ENCODE measurements at places on chromosomes 1 and 21.

DNA sequence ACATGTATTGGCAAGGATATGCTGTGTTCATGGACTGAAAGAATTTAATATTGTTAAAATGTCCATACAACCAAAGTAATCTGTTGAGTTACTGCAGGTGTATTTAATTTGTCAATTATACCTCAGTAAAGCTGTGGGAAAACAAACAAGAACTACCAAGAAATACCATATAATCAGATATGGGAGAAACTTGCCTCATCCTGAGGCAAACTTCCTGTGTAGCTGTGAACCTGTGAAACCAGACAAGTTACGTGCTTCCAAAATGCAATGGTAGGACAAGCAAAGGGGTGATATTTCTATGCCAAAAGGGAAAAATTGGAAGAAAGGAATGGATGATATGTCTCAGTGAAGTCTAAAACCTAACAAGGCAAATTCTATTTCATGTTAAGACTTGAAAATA is 174.6 kb downstream of the SPATA17 start:
- no peak for DNase-seq

GRCh38 chr1:245776139-245776538 is 621.4 kb downstream of the KIF26B start:
- no peak for DNase-seq

- DNase-seq, result no peak
Observed at GRCh38 chr1:89199525-89200031, 836 bp upstream of the GBP4 start.

DNA sequence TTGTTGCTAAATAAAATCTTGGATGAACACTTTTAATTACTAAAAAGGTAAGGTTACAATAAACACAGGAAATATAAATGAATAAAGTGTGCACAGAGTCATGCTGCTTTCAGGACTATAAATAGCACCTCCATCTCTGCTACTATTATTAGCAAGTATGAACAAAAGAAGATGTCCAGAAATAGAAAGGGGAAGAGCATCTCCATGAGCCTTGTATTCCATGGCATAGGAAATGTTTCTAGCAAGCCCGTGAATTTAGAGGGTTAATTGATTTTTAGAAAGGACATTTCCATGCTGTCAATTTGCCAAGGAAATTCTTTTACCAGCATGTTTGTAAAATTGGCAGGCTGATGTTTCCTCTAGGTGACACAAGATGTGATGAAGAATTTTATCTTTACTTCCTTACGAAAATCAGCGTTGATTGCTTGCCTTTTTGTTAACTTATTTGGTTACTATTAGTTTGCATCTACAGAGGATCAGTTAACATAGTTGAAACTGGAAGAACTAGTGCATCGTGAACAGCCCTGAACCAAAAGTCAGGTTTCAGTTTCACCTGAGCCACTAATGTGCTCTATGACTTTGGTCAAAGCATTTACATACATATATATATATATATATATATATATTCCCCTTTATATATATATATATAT is 45.3 kb downstream of the NR5A2 start:
- DNase-seq, result peak; percentile 69

DNA sequence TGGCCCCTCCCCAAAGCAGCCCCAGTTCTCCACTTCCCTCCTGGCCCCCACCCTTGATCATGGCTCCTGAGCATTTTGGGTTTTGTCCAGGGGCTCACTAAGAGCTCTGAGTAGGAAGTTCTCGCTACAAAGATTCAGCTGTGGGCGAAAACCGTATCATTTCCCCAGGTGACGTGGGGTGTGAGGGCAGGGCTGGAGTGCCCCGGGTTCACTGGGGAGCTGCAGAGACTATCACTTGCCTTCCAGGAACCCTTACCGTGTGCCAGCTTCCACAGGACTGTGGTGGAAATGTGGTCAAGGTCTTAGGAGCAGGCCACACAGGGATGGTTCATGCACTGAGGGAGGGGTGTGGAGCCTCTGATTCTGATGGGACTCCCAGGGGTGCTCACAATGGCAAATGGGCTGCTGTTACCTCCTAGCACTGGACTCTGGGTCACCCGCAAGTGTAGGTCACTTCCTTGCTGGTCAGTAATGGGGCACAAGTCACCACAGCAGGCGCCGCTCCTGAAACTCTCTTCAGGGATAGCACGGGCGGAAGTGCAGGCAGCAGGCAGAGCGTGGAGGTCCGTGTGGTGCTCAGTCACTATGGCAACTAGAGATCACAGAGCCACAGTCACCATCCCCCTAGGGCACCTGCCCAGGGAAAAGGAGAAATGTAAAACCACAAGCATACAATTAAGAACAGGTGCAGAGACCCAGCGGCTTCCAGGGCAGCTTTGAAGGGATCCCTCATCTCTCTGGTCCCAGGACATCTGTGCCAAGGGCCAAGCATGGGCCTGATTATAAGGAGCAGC is 35.4 kb downstream of the RSPH1 start:
- peak; percentile 87 for DNase-seq

DNA sequence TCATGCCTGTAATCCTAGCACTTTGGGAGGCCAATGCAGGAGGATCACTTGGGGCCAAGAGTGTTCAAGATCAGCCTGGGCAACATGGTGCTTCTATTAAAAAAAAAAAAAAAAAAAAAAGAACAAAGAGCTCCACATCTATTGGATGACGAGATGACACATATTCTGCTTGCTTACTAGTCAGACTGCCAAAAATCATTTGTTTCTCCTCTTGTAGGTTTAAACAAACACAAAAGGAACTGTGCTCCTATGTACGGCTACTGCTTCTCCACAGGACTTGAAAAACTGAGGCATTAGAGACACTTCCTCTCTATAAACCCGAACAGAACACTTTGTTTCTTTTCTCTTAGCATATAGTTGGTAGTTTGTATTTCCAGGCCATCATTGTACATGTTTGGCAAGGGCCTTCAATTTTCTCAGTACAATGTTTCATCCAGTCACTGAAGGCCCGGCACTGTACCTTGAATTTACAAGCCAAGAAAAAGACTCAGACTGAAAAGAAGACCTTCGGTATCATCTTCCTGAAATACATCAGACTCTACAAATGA is 6.0 kb downstream of the TRIT1 start:
- DNase-seq, result no peak

DNA sequence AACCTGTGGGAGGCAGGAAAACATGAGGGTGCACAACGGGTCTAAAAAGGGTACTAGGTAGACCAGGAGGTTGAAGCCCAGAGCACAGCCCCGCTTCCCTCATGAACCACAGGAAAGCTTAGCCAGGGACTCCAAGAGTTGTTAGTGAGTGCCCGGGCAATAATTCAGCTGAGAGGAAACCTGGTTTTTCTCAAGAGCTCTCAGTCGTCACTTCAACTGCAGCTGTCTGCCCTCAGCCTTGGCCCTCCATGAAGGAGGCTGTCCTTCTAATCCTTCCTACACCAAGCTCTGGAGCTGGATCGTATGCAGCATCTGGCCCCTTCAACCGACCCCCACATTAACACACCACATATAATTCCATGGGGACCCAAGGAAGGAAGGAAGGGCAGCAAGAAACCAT is 77.0 kb upstream of the BACE2 start:
- no peak for DNase-seq

DNA sequence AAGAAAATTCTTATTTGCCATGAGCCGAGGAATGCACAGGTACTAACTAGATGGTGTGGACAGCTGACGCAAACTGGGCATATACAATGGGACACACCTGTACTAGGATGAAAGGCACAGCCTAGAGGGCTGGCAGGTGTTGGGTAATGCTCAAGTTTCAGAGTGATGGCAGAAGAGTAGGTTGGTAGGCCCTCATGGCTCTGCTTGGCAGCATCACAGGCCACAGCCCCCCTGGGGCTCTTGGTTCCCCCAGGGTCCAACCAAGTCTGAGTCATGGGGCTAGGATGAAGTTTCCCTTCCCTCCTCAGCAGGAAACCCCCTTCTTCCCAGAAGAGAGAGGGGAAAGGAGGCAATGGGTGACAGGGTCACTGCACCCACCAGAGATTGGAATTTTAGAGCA is 35.2 kb downstream of the SPEN start:
- peak; percentile 55 for DNase-seq

DNA sequence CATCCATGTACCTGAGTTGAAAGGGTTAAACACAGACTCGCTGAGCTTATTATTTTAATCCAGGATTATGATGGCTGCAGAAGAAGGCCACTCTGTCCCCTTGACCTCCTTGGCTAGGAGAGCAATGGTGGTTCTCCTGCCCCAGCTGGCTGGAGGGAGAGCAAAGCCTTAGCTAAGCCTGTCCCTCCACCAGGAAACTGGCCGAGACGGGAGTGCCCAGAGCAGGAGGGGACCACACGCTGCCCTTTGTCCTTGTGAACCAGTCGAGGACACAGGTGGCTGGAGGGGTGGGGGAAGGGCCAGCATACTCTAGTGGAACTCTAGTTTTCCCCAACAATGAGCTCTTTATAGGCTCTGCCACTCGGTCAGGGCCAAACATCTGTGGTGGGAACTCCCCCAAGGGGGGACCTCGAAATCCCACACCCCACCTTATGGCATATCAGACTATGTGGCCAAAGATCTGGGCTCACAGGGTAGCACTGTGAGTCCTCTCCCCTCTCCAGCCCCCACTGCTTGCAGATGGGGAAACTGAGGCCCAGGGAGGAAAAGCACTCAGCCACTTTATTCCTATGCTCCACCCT is 12.9 kb downstream of the KIAA1614 start:
- DNase-seq, result no peak

DNA sequence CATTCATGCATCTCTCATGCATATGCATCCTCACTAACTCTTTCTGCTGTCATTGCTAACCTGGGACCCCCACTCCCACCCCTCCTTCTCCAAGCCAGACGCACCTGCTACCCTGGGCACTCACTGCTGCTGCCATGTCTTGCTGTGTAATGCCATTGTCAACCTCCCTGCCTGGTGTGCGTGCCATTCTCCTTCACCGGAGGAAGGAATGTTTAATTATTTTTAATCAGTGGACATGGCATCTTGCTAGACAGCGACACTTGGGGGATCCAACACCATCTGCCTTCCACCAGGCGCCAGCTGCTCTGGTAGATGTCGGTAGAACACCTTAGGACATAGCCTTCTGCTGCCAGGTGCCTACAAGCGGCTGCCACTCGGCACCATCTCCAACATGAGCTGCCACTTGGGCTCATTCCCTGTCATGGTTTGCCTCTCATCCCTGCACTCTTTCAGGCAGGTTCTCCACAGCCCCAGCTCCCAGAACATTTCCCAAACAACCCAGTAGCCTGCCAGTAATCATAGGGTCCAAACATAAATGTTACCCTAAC is 306.9 kb downstream of the TTLL7 start:
- DNase-seq, result no peak
